Activated CD8-positive, alpha-beta memory T cell treated with anti-CD3 and anti-CD28 coated beads for 48 hours (primary cell): ENCODE measurements at places on chromosomes 4 and X.

GRCh38 chr4:11441194-11441556 is 12.5 kb upstream of the HS3ST1 start:
- no peak for DNase-seq

GRCh38 chr4:136392576-136392975 is 1139.7 kb downstream of the PCDH18 start:
- no peak for DNase-seq

DNA sequence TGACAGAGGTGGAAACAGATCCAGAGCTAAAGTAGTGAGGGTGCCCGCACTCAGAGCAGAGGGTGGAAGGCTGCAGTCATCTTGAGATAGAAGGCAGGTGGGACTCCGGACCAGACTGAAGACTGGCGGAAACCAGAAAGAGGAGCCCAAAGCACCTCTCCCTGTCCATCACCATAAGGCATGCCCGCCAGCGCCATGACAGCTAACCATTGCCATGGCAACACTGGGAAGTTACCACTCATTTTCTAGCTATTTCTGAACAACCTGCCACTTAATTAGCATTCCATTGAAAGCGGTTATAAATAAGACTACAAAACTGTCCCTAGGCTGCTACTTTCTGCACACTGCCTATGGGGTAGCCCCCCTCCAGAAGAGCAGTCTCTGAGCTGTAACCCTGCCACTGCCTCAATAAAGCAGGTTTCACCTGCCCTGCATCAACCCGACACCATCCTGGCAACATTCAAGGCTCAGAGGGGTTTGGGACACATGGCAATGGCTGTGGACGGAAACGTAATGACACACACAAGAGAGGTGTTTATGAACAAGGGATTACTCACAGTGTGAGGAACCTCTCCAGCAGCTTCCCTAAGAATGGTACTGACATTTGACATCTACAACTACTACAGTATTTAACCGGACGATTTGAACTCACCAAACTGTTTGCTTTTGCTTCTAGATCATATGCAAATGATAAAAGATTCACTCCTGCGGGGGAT is 27.8 kb upstream of the FGFBP2 start:
- no peak for DNase-seq

- DNase-seq: no peak
Observed at GRCh38 chr4:96649536-96649935, 809.6 kb downstream of the PDHA2 start.

DNA sequence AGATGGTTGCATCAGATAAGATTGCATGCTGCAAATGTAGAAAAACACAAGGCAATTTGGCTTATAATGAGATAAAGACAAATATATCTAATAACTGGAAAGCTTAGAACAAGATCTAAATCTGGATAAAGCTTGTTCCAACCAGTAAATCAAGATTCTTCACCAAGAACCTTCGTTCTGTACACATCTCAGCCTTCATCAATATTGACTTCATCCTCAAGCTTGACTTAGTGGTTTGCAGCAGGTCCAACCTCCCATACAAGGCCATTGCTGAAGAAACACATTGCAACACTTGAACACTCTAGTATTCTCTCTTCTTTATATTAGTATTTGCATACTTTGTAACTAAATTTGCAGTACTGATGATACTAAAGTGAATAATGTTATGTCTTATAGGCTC is 407.6 kb downstream of the TLL1 start:
- no peak for DNase-seq

- DNase-seq: no peak
Observed at GRCh38 chr4:133137571-133137970, 11.5 kb upstream of the PCDH10 start.

GRCh38 chrX:119690921-119691716 is 1.8 kb downstream of the SEPTIN6 start:
- DNase-seq: no peak

- no peak for DNase-seq
Observed at GRCh38 chrX:132622130-132622529, 133.3 kb upstream of the MBNL3 start.

DNA sequence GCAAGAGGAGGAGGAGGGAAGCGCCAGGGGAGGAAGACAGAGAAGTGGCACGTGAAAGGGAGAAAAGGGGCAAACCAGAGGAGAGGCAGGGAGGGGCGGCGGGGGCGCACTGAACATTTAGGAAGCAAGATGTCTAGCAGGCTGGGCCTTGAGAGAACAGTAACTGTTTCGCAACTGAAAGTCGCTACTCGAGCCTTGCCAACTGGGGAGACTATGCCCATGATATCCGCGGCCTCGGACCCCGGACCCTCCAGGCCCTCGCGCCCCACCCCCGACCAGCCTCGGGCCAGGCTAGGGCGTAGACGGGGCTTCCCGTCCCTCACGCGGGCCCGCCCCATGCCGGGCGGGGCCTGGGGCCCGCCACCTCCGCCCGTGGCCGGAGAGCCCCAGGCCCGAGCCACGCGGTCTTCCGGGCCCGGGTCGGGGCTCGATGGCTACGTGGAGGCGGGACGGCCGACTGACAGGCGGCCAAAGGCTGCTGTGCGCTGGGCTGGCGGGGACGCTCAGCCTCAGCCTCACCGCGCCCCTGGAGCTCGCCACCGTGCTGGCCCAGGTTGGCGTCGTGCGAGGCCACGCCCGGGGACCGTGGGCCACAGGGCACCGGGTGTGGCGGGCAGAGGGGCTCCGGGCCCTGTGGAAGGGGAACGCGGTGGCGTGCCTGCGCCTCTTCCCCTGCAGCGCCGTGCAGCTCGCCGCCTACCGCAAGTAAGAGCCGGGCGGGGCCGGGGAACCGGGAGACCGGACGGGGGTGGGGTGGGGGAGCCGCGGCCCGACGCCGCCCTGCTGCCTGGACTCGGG is at the start of gene SLC25A43:
SLC25A43 (plus strand) TSS at position 363 of the 798 bp plus-strand sequence; CDS start at position 431, 68 bp downstream.
- DNase-seq: no peak

- no peak for DNase-seq
Observed at GRCh38 chr4:182700362-182701160, 216.6 kb downstream of the DCTD start.

DNA sequence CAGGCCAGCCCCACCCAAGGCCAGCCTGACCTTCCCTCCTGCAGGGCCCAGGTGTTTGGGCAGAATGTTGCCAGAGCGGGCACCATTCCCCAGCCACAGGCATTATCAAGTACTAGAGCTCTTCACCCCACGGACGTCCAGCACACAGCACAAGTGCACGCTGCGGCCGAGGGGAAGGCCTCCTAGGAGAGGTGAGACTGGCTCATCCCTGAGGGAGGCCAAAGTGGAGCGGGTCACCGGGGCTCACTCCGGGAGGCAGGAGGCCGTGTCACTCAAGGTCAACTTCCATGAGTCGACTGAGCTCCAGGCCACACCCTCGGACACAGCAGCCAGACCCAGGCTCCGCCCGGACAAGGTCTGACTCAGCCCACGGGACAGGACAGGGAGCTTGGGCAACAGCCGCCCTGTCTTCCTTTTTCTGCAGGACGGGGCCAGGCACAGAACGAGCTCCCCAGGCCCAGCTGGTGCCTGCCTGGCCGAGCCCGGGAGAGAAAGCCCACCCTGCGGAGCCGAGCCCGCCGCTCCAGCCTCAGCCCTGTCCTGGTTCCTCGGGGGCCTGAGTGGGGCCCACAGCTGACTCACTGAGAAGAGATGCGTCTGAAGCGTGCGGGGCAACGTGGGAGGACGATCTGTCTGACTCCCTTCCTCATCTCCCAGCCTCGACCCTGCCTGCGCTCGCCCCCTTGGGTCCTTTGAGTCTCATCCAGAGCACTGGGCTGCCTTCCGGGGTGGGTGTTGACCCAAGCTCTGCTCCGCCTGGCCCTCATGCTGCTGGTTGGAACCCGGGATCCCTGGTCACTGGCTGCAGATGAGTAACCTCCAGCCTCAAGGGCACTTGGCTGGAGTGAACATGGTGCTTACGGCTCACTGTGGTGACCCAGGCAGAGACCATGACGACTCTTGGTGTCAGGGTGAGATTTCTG is 1.6 kb downstream of the SLC49A3 start:
- no peak for DNase-seq

DNA sequence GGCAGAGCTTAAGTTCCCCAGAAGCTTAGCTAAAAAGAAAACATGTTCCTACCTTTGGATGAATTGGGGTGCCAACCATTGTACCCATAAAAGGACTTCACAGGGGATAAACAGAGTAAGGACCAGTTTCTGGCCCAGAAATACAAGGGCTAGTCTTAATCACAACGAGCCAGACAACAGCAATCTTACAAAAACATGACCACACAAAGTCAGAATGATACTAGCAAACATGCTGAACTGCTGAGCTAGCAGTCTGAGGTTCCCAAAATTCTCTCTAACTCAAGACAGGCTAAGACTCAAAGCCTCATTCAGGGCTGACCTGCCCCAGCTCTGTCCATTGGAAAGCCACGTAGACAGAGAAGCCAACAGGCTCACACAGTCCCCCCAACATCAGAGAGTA is 40.3 kb downstream of the ATP11C start:
- no peak for DNase-seq

DNA sequence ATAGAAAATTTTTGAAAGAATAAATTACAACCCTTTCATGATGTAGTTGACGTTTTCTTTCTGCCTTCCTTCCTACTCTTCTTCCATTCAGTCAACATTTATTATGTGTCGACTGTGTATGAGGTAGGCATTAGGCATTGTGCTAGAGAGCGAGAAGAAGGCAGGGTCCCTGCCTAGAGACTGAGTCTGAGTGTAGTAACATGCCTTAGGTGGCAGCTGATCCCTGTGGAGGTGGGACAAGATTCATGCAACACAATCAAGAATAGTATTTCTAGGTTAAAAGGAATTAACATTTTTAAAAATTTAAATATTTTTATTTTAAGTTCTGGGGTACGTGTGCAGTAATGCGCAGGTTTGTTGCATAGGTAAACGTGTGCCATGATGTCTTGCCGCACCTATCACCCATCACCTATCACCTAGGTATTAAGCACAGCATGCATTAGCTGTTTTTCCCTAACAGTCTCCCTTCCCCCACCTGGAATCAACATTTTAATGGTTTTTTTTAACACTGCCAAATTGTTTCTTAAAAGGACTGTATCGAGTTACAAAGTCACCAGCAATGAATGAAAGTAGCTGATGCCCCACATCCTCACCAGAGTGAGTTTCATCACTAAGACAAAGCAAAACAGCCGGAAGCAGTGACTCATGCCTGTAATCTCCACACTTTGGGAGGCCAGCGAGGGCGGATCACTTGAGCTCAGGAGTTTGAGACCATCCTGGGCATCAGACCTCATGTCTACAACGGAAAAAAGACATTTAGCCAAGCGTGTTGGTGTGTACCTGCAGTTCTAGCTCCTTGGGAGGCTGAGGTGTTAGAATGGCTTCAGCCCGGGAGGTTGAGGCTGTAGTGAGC is 84.0 kb downstream of the WWC2 start:
- no peak for DNase-seq

DNA sequence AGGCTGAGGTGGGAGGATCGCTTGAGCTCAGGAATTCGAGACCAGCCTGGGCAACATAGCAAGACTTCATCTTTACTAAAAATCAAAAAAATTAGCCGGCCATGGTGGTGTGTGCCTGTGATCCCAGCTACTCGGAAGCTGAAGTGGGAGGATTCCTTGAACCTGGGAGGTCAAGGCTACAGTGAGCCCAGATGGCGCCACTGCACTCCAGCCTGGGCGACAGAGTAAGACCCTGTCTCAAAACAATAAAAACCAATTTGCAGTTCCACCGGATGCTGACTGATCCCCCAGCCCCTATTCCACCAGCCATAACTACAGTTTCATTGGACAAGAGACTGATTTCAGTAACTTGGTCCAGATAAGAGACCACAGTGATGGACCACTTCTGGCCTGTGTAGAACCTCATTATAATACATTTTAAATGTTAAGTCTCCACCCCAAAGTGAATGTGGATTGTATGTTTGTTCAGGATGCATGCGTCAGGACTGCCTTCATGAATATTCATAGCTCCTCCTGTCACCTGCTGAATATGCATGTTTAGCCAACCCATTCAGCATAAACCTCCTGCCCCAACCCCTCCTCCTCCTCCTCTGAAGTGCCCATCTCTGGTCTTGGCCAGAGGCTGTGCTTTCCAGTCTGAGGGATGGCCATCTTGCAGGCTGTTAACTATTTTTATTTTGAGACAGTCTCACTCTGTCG is 2.3 kb upstream of the SLBP start:
- DNase-seq: no peak

- no peak for DNase-seq
Observed at GRCh38 chr4:124777007-124777406, 64.5 kb upstream of the ANKRD50 start.

DNA sequence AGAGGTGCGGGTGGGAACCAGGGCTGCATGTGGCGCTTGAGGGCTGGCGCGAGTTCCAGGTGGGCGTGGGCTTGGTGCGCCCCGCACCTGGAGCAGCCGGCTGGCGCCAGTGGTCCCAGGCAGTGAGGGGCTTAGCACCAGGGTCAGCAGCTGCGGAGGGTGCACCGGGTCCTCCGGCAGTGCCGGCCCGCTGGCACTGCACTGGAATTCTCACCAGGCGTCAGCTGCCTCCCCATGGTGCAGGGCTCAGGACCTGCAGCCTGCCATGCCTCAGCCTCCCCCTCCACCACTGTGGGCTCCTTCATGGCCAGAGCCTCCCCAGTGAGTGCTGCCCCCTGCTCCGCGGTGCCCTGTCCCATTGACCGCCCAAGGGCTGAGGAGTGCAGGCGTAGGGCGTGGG is 174.0 kb downstream of the ADAM29 start:
- no peak for DNase-seq

DNA sequence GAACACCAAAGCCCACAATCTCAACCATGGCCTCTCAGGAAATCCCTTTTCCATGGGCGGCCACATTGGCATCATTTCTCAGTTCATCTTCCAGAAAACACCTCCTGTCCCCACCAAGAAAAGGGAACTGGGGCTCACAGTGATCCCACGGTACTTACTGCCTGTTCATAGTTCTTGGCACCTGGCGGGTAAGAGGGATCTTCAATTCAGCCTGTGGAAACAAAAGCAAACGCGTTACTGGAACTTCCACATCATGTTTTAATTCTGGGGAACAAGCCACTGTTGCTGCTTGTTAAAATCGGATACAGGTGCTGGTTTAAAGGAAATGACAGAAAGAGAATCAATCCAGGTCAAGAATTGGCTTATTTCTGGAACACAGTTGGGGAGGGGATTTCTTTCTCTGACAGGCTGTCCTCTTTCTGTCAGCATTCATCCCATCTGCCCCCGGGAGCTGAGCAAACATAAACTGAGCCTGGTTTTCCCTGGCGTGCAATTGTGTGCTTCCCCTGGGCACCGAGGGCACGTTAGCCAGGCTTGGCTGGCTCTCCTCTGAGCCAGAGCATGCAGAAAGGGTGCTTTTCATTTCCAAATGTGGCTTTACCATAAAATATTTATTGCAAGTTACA is 16.8 kb downstream of the CLNK start:
- no peak for DNase-seq

- no peak for DNase-seq
Observed at GRCh38 chrX:130829526-130830515, 73.2 kb downstream of the ENOX2 start.

- DNase-seq: no peak
Observed at GRCh38 chr4:18057821-18058533, 36.4 kb upstream of the LCORL start.
